Coronary artery (tissue), 2 donors: ENCODE measurements at places on chromosomes 7 and 10.
A peak's percentile ranks its signal among the peaks of the same experiment; 100 is the strongest.

GRCh38 chr10:49324711-49325110 lies 25.7 kb downstream of the C10orf71 start:
- DNase-seq = peak; percentile 38

DNA sequence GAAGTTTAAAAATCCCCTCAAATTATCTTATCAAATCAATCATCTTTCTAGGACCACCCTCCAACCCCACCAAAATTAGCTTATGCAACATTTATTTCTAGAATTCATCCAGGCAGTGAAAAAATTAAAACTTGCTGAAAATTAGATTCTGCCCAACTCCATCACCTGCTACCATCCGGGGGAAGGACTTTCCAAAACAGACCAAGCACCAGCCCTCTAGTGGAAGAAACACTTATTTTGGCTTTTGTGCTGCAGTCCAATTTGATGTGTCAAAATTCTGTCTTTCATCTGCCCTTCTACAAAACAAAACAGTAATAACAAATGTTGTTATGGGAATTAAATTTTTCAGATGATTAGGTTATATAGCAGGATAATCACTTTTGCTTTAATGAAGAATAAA lies 35.1 kb downstream of the GCC1 start:
- no peak for DNase-seq

GRCh38 chr10:59266321-59266720 lies 89.9 kb downstream of the PHYHIPL start:
- no peak for DNase-seq

DNA sequence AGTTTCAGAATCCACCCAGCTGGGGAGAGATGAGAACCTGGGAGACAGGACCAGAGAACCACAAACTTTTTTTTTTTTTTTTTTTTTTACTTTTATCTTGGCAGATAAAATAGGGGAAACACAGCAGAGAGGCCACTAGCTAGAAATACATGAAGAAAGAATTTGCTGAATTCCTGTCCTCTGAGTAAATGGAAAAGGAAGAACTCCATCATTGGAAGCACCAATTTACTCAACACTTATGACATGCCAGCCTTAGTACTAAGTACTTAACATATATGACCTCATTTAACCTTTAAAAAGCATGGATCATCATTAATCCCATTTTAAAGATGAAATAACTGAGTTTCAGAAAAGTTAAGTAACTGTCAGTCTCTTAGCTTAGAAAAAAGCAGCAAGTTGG lies 343.0 kb upstream of the NPSR1 start:
- no peak for DNase-seq

DNA sequence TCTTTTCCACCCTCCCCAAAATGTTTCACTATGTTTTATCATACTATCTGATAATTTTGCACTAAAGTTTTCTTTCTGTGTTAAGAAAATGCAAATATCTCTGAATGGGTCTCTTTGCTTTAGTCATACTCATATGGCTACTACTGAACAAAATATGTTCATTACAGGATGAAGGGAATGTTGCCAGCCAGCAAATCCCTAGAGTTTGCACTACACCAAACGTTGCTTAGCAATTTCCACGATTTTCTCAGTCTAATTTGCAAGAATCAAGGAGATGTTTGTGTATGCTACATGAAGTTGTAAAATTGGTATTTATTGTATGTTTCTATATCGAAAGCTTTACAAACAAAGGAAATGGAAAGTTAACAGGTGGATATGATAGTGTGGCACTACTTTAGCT lies 10.6 kb upstream of the MAGI2 start:
- no peak for DNase-seq

DNA sequence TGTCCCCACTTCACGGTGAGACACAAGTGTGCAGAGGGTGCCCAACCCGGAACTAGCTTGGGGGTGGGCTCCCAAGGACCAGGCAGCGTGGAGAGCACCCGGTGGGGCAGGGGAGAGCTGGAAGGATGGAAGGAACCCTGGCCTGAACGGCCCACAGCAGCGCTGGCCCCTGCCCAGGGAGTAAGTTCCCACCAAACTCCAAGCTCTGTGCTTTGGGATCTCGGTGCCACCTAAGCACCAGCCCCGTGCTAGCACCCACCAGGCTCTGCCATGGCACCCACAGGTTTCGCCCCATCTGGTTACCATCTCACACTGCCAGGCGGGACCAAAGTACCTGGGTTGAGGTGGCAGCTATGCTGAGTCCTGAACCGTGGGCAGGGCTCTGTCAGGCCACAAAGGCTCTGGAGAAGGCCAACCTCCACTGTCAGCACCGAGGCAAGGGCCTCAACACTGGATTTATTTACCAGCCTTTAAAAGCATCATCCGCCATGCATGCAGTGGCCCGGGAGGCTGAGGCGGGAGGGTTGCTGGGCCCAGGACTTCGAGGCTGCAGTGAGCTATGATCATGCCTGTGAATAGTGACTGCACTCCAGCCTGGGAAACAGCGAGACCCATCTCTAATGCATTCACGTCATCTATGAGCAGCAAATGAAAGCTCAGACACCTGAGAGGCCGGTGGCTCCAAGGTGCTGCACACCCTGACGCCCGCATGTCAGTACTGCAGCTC lies 16.0 kb downstream of the GPER1 start:
- DNase-seq = no peak

GRCh38 chr7:93980744-93981479 lies 23.2 kb downstream of the BET1 start:
- no peak for DNase-seq

- DNase-seq = peak; percentile 46
These were observed 345.2 kb upstream of the SHH start for GRCh38 chr7:156157409-156158012.

GRCh38 chr10:22681783-22682183 lies 32.6 kb downstream of the PIP4K2A start:
- DNase-seq = no peak

DNA sequence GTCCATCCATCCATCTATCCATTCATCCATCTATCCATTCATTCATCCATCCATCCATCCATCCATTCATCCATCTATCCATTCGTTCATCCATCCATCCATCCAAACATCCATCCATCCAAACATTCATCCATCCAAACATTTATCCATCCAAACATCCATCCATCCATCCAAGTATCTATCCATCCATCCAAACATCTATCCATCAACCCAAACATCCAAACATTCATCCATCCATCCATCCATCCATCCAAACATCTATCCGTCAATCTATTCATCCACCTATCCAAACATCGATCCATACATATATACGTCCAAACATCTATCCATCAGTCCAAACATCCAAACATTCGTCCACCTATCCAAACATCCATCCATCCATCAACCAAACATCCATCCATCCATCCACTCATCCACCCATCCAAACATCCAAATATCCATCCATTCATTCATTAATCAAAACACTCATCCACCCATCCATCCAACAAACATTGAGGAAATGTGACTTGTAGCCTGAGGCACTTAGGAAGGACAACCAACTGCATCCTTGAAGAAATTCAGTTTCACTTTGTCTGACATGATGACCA lies 28.8 kb upstream of the MYH16 start:
- DNase-seq = no peak

GRCh38 chr7:42029405-42029804 lies 207.6 kb downstream of the GLI3 start:
- DNase-seq = no peak

GRCh38 chr7:17855202-17855601 lies 85.1 kb downstream of the SNX13 start:
- no peak for DNase-seq

DNA sequence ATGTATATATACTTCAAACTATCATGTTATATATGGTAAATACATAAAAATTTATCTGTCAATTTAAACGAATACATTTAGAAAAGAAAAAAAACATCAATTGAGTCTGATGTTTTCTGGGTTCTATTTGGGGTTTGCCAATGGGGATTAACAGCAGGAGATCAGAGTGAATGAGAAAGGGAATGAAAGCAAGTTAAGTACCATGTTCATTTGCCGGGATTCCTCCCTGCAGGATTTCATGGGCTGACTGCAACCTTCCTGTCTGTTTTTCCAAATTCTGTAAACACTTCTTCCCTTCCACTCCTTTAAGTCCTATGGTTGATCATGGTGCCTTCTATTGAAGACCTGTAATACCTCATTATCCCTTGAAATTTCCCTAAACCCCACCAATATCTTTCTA lies 33.9 kb upstream of the SEMA3A start:
- DNase-seq = no peak

GRCh38 chr10:37263304-37263703 lies 137.9 kb downstream of the ANKRD30A start:
- DNase-seq = no peak

DNA sequence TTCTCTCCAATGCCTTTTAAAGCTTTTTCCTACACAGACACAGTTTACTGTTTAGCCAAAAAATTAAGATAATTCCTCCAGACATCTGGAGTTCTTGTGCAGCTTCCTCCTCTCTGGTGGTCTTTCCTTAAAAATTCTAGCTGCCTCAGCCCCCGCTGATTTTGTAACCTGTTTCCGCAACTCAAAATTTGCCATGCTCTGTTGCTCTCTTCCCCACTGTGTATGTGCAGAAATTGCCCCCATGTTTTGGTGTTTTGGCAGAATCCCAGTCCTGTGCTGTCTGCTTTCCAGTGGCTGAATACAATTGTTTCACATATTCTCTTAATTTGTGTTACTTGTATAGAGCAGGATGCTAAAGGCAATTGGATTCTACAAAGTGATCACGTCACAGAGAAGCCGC lies 151.7 kb upstream of the PRSS1 start:
- DNase-seq = no peak

- DNase-seq = no peak
These were observed 35.8 kb downstream of the NSUN6 start for GRCh38 chr10:18615618-18616017.

- no peak for DNase-seq
These were observed 667 bp downstream of the KLLN start for GRCh38 chr10:87862679-87863052.

DNA sequence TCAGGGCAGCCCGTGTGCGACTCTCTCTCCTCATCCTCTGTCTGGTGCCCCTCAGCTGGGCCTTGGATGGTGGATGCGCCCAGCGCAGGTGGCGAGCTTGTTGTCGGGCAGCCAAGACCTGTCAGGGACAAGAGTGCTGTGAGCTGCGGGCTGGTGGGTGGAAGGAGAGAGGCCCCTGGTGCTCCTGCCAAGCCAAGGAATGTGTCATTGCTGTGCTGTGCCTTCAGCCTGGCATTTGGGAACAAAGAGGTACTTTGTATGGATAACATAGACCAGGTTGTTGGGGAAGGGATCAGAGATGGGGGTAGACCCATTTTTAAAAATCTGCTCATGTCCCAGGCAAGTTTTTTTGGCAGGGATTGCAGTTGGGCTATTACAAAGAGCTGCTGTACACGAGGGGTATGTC lies 120.9 kb downstream of the PKD1L1 start:
- no peak for DNase-seq
